ENCODE measurements at places on chromosomes 11 and 22.

DNA sequence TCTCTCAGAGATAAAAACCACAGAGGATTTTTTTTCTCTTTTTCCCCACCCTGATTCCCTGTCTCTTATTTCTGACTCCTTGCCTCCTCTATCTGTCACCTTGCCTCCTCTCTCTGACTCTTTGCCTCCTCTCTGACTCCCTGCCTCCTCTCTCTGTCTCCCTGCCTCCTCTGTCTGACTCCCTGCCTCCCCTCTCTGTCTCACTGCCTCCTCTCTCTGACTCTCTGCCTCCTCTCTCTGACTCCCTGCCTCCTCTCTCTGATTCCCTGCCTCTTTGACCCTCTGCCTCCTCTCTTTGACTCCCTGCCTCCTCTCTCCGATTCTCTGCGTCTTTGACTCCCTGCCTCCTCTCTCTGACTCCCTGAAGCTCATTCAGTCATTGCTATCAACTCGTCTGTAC, 3.1 kb downstream of the RASD2 start:
- DNase-seq, result no peak

- DNase-seq, result no peak
These were observed 43.3 kb downstream of the ENDOD1 start for GRCh38 chr11:95132956-95133355.

- DNase-seq, result no peak
These were observed 477.8 kb downstream of the BRD1 start for GRCh38 chr22:49349841-49350381.

DNA sequence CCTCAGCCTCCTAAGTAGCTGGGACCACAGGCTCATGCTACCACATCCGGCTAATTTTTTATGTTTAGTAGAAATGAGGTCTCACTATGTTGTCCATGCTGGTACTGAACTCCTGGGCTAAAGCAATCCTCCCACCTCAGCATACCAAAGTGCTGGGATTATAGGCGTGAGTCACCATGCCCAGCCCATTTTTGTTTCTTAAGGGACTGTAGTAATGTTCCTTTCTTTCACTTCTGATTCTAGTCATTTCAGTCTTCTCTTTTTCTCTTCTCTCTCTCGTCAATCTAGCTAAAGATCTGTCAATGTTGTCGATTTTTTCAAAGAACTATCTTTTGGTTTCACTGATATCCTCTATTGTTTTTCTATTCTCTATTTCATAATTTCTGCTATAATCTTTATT, 111.0 kb upstream of the APOA1 start:
- DNase-seq, result no peak

DNA sequence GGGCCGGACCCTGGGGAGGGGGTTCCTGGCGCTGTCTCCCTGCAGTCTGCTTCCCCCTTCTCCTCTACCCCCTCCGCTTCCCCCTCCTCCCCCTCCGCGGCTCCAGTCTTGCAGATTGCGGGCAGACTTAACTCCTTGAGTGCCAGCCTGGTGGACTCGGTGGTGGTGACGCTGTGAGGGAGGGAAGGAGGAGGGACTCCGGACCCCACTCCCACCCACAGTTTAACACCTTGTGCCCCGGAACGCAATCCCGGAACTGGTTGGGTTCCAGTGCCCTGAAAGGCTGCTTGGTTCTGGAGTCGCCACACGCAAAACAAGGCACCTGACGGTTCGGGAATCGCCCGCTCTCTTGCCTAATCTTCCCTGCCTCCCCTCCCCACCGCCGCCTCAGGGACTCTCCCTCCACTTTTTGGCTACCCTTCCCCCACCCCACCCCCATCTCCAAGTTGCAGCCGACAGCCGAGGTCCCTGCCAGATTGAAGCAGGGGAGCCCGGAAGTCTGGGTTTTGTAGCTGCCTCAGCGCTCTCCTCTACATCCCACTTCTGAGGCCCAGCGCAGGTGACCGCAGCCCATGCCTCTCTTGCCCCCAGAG, 3.9 kb upstream of the BCL9L start:
- DNase-seq, result peak; percentile 68

DNA sequence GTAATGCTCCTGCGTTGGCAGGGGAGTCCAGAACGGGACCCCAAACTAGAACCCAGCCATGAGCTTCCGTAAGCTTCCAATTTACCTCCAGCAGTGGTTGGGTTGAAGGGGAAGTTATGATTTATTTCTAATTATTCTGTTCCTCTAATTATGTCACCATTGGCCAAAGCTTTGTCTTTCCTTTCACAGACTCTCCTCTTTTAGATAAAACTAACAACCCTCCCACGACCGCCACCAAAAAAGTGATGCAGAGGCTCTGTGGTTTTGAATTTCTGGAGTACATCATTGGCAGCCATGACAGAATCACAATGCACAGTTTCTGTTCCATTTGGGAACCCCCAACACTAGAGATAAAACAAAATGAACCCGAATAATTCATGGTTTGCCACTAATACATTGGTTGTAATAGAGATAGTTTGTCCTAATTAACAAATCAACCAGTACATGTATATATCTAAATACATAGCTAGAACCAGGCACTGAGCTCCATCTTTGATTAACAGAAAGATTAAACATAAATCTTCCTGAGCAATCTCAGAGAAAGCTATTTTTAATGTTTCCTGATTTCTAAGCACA, 64.3 kb downstream of the ETS1 start:
- DNase-seq, result no peak

- no peak for DNase-seq
These were observed 2.4 kb downstream of the TSKU start for GRCh38 chr11:76785513-76785912.

GRCh38 chr11:64564947-64565889, 25.8 kb upstream of the SLC22A12 start:
- DNase-seq, result no peak

- no peak for DNase-seq
These were observed 23.8 kb downstream of the LMO2 start for GRCh38 chr11:33867996-33868646.

DNA sequence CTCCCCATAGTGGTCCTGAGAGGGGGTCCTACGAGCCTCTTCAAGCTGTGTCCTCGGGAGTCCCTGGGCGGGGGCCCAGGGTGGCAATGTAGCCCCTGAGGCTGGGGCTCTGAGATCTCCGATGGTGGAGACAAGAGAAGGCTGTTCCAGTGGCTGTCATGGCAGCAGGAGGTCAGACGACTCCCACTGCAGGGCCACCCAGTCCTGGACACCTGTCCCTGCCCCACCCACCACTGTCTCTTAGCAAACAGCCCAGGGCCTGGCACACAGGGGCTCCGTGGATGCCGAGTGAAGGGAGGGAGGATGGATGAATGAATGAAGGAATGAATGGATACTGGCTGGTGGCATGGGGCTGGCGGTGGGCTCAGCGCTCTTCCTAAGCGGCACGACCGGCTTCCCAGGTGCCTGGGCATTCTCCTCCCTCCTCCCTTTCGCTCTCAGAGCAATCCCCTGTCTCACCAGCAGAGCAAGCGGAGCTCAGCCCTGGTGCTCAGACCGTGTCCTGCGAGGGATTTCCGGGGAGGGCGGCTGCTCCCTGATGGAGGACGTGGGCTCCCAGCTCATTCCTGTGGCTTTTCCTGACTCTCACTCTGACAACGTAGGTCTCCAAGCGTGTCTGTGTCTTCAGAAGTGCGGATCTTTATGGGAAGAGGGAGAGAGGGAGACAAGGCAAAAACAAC, 1272.6 kb downstream of the BRD1 start:
- no peak for DNase-seq

GRCh38 chr11:117465236-117465997, 137.8 kb downstream of the CEP164 start:
- no peak for DNase-seq

DNA sequence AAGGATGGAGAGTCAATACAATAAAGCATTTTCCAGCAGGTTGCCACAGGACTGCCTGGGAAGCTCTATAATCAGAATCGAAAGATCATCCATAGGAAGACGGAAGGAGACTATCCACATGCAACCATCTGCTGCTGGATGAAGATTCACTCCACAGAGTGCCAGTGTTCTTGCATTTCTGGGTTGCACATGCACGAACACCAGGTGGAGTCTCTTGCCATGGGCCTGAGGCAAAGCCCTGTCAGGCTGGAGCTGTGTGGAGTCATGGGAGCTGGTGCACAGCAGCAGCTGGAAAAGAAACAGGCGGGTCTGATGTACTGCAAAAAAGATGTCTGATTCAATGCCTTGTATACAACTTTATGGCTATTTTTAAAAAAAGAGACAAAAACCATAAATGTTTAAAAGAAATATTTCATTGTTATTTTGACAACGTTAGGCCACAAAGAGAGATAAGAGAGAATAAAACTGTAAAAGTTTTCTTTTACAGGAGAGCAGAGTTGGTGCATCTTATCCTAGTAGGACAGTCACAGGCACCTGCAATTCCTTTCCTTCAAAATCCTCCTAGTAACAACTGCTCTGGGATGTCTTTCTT, 12.9 kb upstream of the FAT3 start:
- DNase-seq, result no peak

DNA sequence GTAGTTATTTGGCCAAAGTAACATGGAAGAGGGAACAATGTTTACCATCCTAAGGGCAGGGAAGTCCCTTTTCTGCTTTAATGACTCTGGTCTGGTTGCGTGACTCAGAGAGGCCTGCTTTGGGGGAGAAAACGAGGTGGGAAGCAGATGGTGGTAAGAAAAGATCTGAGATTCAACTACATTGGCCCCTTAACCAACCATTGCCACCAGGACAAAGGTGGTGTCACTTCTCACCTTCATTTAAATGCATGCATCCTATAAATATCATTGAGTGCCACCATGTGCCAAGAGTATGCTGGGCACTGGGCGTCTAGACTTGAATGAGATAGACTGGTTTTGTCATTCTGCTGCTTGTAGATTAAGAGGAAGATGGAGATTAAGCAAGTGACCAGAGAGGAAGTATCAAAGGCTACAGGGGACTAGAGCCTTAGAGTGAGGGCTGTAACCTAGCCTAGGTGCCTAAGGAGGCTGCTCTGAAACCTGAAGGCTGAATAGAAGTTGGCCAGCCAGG, 3.6 kb upstream of the SORL1 start:
- DNase-seq, result no peak

- no peak for DNase-seq
These were observed 37.8 kb downstream of the TSPAN18 start for GRCh38 chr11:44764583-44764982.

GRCh38 chr11:86244063-86244521, 461 bp upstream of the EED start:
- DNase-seq, result peak; percentile 83
